ENCODE measurements at places on chromosomes 5 and 9. TPM values are rescaled to one million over a fixed set of nuclear protein-coding genes. Genes with fewer than 3 reads are reported as not detected.

HAVCR2 gene
- 10.5 TPM for polyA plus RNA-seq

PCDHB12 gene
- 4.8 TPM for polyA plus RNA-seq

WNT8A gene
- polyA plus RNA-seq, result 0.10 TPM

CTXN3 gene
- polyA plus RNA-seq, result not detected

CXCL14 gene
- polyA plus RNA-seq, result 18.4 TPM

LURAP1L gene
- 24.5 TPM for polyA plus RNA-seq

FIBCD1 gene
- polyA plus RNA-seq, result 0.08 TPM

FOCAD gene
- polyA plus RNA-seq, result 38.6 TPM

- DNase-seq, result no peak
These were observed 57.7 kb downstream of the LMX1B start for GRCh38 chr9:126671381-126671831.

GRCh38 chr5:160500786-160501779 is 79.4 kb downstream of the PTTG1 start:
- no peak for DNase-seq

GRCh38 chr9:84500826-84501225 is 160.3 kb upstream of the SLC28A3 start:
- no peak for DNase-seq

DNA sequence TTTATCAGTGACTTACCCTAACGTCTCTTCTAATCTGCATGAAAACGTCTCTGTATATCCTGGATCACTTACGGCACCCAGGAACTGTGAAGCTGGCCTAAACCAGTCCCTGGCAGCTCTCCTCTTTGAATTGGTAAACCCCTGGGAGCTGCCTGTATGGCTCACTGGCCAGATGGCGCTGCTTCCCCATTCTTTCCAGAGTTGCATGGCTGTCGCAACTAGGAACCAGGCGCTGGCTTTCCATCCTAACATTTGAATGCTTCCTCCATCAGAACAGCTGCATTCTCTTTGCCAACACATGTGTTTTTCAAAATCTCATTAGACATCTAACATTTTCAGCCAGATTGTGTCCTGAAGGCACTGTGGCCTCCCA is 8.0 kb upstream of the PCA3 start:
- no peak for DNase-seq

DNA sequence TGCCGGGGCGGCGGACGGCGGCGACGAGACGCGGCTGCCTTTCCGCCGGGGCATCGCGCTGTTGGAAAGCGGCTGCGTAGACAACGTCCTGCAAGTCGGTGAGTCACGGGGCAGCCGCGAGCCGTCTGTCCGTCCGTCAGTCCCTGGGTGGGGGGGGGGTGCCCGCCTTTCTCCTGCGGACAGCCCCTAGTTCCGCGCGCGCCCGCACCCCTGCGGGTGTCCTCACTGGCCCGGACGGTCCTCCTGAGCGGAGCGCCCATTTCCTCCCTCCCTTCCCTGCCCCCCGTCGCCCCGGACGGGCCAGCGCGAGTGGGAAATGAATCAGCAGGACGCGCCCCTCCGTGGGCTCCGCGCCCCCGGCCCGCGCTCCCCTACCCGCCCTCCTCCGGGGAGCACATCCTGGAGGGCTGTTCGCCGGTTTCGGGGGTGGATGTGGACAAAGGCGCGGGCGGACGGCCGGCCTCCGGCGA is 828 bp downstream of the ZSWIM6 start:
- no peak for DNase-seq

- no peak for DNase-seq
These were observed 731.6 kb downstream of the DNAH5 start for GRCh38 chr5:13212886-13213285.

DNA sequence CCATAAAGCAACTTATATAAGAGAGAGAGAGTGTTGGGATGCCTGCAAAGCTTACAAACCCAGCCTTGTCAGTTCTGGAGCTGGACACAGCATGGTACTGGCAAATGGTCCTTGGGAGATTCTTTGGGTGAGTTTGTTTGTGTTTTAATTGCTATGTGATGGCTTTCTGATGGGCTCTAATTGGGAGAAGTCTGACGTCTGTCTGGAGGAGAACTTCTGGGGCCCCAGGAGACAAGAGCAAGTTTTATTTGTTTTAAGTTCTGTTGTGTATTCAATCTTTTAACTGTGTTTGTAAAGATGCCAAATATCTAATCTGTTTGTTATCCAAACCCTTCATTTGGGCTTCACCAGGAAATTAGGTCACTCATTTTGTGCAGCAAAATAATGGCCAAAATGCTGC is 50.3 kb upstream of the AFAP1L1 start:
- DNase-seq, result no peak

- DNase-seq, result no peak
These were observed 228.7 kb downstream of the DCP2 start for GRCh38 chr5:113205323-113205722.

- no peak for DNase-seq
These were observed 567.0 kb upstream of the SGCD start for GRCh38 chr5:155759984-155760383.

GRCh38 chr9:38263532-38263931 is 129.0 kb upstream of the ALDH1B1 start:
- no peak for DNase-seq

DNA sequence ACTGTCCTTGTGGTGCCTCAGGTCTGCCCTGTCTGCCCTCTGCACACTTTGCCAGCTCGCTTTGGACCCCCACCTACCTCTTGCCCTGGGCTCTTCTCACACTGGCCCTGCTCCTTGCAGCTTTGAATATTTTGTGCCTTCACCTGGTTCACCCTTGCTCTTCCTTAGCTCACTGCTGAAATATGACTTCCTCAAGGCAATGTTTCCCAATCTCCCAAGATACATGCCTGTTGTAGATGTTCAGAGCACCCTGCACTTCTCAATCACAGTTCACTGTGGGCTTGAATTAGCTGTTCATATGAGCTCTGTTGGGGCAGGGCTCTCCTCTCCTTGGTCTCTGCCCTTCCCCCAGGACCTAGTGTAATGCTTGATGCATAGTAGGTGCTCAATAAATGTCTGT is 8.0 kb downstream of the AFAP1L1 start:
- DNase-seq, result no peak

DNA sequence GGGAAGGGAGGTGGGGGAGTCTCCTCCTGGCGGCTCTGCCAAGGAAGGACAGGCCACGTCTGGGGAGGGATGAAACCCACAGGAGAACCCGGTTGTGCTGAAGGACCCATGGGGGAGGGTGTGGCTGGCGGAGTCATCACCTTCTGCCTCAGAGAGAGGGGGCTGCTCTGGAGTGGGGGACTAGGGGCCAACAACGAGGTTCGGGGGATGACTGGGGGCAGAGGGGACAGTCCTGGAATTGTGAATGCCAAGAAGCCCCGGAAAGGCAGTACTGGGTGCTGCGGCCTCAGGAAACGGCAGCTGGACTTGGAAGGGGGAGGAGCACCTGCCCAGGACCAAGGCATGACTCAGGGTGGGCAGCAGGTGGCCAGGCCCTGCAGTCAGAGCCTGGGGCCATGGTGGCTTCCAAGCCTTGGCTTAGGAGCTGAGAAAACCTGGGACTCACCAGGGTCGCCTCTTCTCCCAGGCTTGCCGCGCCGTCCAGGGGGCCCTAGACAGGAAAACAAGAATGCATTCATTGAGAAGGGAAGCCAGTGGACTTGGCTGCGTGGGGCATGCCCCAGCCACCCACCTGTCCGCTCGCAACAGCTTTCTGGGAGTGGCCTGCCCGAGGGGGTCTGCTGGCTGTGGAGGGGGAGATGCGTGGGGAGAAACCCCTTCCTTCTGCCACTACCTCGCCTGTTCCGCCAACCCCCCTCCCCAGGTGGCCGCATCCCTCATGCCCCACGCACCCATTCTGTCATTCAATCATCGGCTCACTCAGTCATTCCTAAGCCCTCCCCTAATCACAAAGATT is 74.0 kb upstream of the PHYKPL start:
- no peak for DNase-seq

DNA sequence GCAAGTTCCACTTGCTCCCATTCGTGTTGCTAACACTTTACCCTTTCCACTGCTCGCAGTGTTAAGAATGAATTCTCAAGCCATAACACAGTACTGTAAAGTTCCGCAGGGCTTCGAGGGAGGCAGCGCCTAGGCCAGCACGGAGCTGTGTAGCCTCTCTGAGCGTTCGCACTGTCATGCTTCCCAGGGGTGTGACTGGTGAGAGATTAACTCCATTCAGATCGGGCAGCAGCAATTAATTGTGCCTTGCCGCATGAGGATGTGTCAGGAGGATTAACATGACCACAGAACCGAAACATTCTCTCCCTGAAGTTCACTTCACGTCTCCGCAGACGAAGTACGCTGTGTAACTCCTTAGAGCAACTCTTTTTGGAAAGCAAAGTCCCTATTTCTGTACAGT is 23.2 kb downstream of the ZBTB34 start:
- DNase-seq, result no peak

DNA sequence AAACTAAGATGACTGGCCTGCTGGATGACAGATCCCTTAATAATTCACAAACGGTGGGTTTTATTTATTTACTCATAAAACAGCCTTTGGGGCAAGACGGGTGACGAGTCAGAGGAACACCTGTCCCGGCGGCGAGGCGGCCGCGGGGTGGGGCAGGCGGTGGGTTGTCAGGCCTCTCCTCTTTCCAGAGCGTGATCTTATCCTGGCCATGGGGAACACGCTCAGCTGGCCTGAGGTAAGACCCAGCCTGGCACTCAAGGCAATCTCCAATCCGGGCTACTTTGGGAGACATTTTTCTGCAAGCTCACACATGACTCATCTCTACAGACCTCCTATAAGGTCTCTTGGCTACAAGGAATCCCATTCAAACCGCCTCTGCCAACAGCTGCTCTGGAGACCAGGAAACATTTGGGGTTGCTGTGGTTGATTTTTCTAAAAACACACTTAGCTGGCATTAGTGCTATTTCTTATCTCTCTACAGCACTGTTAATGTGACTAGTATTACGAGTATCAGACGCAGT is 6.3 kb downstream of the RAPGEF1 start:
- DNase-seq, result no peak

GRCh38 chr5:4700069-4700468 is 440.1 kb upstream of the ADAMTS16 start:
- peak; percentile 57 for DNase-seq

DNA sequence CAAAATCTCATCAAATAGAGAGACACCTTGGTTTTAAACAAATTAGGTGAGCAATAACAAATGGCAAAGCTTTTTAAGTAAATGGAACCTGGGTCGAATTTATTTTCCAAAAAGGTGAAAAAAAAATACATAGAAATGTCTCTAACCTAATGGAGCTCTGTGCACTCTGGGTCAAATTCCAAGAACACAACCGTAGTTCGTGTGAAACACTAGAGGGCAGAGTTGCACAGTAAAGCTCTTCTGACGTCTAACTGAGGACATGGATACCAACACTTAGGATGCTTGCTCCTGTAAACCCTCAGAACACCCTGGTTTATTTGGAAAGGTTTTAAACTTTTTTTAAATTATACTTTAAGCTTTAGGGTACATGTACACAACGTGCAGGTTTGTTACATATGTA is 18.9 kb downstream of the MARCHF11 start:
- peak; percentile 37 for DNase-seq

DNA sequence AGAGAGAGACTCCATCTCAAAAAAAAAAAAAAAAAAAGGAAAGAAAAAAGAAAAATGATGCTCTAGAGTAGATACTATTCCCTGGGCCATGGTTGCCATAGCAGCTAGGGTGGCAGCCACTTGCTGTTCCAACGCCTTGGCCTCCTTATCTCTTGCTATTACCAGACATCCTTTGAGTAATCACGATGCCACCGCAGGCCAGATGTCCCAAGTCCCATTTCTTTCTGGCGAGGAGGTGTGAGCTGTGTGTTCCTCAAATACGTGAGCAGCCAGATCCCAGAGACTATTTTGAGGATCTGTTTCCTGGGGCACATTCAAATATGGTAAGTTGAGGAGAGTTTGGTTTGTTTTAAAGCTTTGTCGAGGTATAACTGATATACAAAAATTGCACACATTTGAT is 23.4 kb upstream of the GFPT2 start:
- no peak for DNase-seq

DNA sequence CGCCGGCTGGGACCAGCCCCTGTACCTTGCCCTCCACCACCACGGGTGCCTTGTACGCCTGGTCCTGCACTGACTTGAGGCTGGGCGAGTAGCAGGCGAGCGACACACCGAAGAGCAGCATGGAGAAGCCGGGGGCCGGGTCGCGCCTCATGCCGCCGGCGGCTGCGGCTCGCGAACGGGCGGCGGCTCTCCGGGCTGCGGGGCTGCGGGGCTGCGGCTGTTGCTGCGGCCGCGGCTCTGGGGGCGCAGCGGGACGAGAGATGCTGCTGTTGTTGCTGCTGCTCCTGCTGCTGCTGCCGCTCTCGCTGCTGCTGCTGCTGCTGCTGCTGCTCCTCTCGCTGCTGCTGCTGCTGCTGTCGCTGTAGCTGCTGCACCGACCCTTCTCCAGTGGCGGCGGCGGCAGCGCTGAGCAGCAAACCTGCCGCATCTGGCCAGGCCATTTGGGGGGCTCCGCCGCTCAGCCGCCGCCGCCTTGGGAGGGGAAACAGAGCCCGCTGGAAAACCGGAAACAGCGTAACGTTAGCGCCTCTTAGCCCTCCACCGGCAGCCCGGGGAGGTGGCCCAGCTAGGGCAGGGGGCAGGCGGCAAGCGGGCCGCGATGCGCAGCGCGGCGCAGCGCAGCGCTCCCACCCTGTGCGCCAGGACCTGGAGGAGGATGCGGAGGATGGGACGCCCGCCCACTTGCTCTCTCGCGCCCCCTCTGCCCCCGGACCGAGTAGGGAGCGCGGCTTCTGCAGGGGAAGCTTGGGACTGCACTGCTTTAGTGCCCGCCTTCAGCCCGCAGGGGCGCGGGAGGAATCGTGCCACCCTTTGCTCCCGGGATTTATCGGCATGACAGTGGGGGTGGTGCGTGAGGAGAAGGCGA is at the start of gene NRG2:
NRG2 (minus strand) TSS at position 657 of the 865 bp plus-strand sequence.
- DNase-seq, result no peak

DNA sequence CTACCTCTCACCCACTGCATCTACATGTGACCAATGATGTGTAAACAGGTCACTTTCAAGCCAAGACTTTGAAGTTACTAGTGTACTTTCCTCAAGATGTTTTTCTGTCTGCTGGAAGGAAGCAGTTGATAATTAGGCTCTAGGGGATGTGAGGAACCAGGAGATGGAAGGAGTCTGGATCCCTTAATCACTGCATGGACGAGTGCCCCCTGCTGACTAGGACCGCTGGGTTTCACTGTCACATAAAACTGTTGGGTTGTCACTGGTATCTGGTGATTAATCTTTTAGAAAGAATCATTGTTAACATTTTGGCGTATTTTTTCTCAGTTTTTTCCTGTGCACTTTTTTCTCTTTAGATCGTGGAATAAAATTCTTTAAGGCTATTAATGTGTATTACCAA is 79.5 kb downstream of the SREK1 start:
- DNase-seq, result no peak

Data from right renal cortex interstitium (tissue), 3 donors.